ENCODE measurements at places on chromosomes 7 and 10.
A peak's percentile ranks its signal among the peaks of the same experiment; 100 is the strongest.

DNA sequence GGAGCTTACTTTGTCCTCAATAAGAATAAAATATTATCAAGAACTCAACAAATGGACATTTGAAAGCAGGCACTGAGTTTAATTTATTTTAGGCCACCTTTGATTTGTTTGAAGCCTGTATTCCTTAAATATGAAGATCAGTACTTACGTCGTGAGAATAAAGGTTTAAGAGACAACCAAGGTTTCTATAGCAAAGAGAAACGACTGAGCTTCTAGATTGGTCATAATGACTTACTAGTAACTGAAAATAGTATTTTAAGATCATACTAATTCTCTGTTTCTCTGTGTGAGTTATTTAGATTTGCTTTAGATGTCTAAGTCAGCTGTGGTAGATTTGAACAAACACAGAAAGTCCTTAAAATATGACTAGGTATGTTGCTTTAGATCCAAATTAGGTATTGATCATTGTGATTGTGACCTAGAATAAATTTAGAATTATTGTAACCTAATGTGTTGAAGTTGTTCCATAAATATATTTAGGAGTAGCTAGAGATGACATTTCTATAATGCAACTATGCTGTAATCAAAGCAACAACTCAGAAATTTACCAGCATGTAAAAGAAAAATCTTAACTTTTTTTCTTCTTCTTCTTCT lies 2.4 kb upstream of the GLCCI1 start:
- DNase-seq: no peak

DNA sequence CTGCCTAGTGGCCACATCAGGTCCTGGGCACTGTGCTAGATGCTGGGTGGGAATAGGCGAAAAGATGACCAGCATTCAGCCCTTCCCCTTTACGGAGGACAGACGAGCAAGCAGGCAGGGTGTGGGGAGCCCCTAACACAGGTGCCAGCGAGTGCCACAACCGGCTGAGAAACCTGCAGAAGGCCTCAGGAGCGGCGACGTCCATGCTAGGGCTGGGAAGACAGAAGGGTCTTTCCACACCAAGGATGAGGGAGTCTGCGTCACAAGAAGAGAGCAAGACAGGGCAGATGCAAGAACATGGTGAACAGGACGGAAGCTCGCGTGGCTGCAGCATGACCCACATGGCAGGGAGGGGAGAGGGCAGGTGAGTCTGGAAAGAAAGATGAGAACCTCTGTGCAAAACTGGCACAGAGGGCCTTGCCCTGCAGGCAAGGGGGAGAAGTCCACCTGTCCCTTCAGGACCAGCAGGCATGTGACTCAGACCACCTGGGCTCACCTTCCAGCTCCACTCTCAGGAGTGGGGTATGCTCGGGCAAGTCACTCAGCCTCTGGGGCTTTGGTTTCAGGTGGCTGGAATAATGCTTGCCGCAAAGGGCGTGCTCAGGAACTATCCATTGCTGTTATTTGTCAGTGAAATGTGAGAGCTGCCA lies 36.6 kb downstream of the KCNH2 start:
- DNase-seq: no peak

GRCh38 chr7:41451826-41452225 lies 251.1 kb downstream of the INHBA start:
- no peak for DNase-seq

- DNase-seq: no peak
Observed at GRCh38 chr10:112000466-112000865, 183.1 kb downstream of the GPAM start.

DNA sequence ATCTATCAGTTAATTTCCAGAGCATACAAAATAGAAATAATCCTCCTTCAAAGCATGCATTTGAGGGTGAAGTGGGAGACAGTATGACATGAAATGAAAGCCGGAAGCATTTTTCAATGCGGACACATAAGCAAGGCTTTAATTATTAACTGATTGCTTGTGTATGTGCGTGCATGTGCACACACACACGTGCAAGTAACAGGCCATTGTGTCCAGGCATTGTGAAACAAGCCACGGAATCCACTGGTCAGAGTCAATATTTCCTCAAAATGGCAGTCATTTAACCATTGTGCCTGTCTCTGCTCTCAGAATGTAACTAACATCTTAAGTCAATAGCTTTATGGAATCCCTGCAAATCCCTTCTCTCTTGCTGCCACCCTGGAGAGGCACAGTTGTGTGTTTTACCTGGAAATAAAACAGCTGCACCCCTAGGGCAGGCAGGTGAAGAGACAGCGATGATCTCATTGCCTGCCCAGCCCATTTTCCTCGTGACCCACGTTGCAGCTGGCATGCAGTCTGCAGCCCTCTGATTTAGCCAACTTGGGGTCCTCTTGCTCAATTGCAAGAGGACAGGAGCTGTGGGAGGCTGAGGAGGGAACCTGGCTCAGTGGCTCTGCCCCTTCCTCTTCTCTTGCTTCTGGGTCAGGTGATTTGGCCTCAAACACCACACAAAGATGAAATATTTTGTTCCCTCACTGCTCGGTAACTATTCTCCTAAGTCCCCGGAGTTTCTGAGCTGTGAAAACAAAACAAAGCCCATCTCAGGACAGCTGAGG lies 500.9 kb upstream of the ZMIZ1 start:
- DNase-seq: no peak

DNA sequence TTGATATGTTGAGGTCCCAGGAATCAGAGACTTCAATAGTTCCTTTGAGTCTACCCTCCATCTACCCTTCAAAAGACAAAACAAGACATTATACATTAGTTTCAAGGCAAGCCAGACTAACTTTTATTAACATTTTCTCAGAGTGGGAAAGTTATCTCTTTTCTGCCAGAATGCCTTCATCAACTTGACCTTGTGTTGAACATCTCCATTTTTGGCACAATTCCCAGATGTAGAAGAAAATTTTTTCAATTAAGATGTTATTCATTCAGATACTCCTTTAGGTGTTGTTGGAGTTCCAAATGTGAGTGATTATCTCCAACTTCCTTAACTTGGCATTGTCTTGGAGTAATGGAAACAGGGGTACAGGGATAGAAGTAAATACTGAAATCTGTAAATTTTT lies 59.1 kb downstream of the NRF1 start:
- DNase-seq: no peak

DNA sequence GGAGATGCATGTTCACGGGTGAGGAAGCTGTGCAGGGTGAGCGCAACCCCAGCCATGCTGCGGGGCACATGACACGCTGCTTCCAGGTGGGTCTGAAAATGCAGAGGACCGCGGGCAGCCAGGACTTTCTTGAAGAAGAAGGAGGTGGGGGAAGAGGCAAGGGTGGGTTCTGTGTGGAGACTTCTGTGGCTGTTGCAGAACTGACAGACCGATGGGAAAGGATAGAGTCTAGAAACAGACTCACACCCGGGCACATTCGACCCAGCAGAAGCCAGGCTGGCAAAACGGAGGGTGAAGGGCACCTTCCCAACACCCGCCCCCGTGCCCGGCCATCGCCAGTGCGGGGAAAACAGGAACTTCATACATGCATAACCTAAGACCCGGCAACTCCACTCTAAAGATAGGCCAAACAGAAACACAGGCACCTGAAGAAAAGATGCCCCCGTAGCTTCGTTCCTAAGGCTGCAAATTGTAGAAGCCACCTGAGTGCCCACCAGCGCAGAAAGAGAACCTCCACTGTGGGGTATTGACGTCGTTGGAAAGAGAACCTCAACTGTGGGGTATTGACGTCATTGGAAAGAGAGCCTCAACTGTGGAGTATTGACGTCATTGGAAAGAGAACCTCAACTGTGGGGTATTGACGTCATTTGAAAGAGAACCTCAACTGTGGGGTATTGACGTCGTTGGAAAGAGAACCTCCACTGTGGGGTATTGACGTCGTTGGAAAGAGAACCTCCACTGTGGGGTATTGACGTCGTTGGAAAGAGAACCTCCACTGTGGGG lies 4.8 kb upstream of the KNDC1 start:
- DNase-seq: no peak

- DNase-seq: no peak
Observed at GRCh38 chr10:24114556-24114955, 94.4 kb upstream of the KIAA1217 start.

DNA sequence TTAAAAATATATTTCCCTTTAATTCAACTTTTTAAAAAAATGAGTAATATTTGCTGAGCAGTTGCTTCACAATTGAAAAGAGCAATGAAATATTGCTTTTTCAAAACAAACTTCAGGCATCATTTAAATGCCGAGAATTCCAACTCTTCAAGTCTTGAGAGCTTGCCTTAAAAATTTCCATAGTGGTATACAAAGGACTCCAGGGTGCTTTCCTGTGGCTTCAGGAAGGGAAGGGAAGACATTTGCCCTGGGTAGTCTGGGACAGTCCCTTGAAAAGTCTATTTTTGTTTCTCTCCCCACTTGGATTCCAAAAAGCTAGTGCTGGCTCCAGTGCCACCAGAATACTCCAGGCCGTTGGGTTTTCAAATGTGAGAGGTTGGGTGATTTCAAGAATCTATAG lies 71.7 kb downstream of the HYCC1 start:
- DNase-seq: no peak

DNA sequence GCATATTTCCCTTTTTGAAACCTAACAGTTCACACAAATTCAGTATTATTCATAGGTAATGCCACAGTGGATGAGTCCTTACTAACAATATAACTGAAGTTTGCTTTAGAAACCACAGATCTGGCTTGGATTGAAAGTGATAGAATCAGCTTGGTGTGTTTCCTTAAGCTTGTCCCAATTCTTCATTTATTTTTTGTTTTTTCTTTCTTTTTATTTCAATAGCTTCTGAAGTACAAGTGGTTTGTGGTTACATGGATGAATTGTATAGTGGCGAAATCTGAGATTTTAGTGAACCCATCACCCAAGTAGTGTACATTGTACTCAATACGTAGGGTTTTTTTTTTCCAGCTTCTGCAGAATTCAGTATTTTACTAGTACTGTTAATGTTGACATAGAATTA lies 518.2 kb upstream of the SEMA3D start:
- no peak for DNase-seq

- no peak for DNase-seq
Observed at GRCh38 chr7:158111906-158112570, 475.6 kb downstream of the PTPRN2 start.

DNA sequence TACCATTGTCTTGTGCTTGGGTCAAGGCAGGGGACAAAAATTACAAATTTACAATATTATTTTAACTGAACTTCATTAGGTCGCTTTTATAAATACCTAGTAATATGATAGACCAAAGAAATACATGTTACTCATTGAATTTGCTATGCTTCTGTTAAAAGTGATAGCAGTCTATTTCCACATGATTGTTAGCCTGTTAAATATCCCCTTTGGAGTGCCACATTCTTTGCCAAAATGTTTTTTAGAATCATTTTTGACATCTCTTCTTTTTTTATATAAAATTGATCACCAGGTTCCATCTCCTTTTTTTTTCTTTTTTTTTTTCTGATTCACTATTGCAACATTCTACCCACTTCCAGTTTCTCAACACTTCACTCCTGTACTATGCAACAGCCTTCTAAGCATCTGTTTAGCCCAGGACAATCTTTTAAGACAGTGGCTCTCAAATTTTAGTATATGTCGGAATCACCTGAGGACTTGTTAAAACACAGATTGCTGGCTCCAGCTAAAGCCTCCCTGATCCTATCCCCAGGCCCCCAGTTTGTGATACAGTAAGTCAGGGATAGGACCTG lies 16.4 kb upstream of the NDUFA5 start:
- DNase-seq: no peak

- DNase-seq: no peak
Observed at GRCh38 chr10:71260622-71261325, 48.4 kb downstream of the UNC5B start.

DNA sequence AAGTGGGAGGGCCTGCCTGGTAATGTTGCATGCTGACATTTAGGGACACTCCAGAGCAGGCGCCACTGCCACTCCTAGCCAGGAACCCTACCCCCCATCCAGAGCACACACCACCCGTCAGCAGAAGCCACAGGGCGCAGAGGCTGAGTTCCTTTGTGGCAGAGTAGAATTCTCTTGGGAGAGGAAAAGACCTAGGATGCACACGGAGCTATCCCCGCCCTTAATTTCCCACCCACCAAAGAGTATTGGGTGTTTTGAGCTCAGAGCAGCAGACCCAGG lies 702 bp upstream of the INSYN2A start:
- DNase-seq: no peak

- peak; percentile 69 for DNase-seq
Observed at GRCh38 chr7:150974468-150975391, 3.4 kb downstream of the KCNH2 start.

Data from stimulated activated CD4-positive, alpha-beta T cell treated with anti-CD3 and anti-CD28 coated beads, Interleukin-1b, Interleukin-23, amount 100 ng/mL, for 24 hours (primary cell).